ENCODE measurements at places on chromosomes 2 and 18.

GRCh38 chr2:224584111-224584784 is 915 bp downstream of the CUL3 start:
- peak; percentile 20 for DNase-seq

GRCh38 chr2:83113953-83114352 is 1345.1 kb downstream of the SUCLG1 start:
- no peak for DNase-seq

DNA sequence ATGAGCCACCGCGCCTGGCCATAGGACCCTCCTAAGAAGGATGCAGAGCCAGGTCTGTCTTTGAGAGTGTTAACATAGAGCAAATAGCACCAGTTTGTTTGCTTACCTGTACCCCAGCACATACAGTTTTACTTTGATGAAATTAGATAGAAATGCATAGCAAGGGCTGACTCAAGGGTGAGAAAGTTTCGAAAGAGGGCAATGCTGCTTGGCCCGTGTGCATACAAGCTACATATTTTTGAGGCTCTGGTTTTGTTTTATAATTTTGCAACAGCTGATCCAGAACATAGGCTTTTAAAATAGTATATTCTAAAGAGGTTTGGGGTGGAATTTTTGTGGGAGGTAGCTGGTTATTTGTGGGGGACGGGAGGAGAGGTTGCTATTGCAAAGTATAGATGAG is 151.7 kb downstream of the MCFD2 start:
- no peak for DNase-seq

- DNase-seq = peak; percentile 25
Observed at GRCh38 chr2:235433860-235434259, 60.0 kb upstream of the AGAP1 start.

DNA sequence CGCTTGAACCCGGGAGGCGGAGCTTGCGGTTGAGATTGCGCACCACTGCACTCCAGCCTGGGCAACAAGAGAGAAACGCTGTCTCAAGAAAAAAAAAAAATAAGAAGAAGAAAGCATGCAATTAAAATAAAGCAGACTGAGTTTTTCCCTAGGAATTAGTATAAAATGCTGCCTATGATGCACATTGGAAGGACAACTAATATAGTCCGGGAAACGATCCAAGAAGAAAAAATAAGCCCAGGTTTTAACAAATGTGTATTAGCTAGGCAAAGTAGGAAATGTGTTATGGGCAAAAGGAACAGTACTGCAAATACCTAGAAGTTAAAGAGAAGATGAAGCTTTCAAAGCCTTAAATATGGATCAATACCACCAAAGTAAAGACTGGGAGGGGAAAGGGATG is 64.0 kb downstream of the SPIRE1 start:
- peak; percentile 40 for DNase-seq

DNA sequence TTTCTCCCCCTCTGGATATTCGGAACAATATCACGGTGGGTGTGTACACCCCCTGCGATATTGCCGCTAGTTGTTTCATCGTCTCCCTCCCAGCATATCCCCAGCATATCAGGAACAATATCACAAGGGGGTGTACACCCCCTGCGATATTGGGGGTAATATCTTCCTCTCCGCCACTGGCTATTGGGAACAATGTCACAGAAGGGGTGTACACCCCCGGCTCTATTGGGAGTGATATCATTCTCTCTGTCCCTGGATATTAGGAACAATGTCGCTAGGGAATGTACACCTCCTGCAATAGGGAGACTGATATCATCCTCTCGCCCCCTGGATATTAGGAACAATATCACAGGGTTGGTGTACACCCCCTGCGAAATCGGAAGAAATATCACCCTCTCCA is 1932.0 kb downstream of the SUCLG1 start:
- DNase-seq = no peak

GRCh38 chr2:183163821-183164649 is 39.8 kb downstream of the NUP35 start:
- DNase-seq = no peak

GRCh38 chr18:76169733-76170132 is 325.3 kb downstream of the ZNF516 start:
- DNase-seq = no peak
